ENCODE measurements at places on chromosomes 2 and 18.

DNA sequence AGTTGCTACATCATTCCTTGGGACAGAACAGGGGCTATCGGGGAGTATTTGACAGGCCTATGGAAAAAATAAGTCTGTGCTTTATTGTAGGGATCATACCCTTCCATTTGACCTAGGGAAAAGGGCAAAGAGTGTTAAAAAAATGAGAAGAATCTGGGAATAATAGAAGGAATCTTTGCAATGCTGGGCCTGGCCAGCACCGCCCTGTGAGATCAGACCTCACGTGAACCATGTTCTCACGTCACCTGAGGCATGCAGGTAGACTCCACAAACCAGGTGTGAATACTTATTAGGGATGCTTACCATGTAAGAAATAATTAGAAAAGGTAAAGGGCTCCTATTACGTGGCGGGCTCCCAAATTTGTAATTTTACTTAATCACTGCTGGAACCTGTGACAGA, 177.5 kb upstream of the GATA6 start:
- DNase-seq, result no peak

DNA sequence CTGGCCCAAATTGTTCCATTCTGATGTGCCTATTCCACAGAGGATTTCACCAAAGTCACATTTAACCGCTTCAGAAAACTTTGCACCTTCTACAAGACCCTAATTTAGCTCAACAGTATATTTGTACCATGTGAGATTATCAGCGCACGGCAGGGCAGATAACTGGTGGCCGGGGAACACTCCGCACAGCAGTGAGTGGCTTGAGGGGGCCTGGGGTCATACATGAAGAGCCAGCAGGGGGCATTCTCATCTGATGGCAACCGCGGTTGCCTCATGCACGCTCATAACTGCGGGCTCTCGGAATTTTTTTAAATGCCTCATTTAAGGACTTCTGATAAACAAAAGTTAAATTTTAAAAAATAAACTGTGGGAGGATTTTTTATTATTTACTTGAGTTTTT, 84.1 kb downstream of the BIN1 start:
- no peak for DNase-seq

- no peak for DNase-seq
Observed at GRCh38 chr2:85647823-85648526, 20.0 kb downstream of the SFTPB start.

DNA sequence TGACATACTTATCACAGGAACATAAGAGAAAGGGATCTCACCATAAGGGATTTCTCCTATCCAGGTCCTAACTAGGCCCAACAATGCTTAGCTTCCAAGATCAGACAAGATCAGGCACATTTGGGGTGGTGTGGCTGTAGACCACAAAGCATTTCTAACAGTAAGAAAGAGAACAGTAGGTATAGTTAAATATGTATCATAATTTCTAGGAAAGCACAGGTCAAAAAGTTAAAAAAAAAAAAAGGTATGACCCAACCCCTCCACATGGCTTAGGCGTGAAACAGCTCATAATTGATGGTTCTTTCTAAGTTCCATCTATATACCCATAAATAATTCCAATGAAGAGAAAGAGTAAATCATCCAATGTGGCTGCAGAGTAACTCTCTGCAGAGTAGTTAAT, 6.9 kb downstream of the PRKD3 start:
- DNase-seq, result no peak

DNA sequence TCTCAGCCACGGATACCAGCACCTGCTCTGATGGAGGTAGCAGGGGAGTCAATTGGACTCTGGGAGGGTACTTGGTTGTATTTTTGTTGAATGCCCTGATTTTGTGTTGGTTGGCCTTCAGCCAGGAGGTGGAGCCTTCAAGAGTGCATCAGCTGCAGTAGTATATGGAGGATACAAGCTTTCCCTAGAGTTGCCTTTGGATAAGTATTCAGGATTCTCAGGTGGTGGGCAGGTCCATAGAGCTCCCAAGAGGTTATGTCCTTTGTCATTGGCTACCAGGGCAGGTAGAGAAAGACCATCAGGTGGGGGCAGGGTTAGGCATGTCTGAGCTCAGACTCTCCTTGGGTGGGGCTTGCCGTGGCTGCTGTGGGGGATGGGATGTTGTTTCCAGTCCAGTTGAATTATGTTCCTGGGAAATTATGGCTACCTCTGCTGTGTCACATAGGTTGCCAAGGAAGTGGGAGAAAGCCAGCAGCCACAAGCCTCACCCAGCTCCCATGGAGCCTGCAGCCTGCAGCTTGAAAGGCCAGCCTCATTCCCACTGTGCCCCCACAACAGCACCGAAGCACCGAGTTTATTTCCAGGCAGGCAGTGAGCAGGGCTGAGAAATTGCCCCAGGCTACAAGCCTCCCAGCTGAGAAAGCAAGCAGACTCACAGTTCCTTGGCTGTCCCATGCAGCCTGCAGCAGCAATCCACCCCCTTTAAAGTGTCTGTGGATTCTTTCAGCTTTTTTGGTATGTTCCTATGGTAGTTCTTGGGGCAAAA, 38.6 kb upstream of the CHST9 start:
- no peak for DNase-seq

DNA sequence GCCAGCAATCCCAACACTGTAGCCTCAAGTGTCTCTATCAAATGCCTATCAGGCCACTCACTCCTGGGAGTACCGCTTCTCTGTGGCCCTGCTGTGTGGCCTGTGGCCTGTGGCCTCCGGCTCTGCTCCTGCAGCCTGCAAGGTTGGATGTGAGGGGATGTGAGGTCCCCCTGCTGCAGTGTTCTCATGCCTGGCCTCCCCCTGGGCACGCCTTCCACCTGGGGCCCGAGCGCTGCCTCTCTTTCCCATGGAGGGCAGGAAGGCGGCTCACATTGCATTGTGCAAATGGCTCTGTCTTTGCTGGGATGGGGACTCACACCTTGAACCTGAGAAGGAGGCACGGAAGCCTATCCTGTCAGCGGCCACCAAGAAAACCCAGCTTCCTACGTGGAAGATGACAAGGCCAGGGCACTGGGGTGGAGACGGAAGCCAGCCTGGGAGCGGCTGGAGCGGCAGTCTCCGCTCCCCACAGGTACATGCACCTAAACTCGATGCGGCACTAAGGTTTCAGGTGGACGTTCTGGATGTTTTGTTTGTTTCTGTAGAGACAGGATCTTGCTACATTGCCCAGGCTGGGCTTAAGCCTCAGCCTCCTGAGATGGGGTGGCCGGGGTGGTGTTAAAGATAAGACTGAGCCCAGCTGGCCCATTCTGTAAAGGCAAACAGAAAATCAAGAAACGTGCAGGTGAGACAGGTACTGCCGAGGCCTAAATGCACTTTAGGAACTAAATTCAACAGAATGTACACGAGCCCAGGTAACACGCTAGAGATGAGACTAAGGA, 140.1 kb downstream of the HDAC4 start:
- no peak for DNase-seq
